Fibroblast of skin of left biceps (primary cell): ENCODE measurements at places on chromosomes 5 and 9.

GRCh38 chr5:93602241-93603077 lies 19.4 kb downstream of the NR2F1 start:
- DNase-seq: no peak

GRCh38 chr9:2639786-2640185 lies 18.2 kb downstream of the VLDLR start:
- DNase-seq: no peak

DNA sequence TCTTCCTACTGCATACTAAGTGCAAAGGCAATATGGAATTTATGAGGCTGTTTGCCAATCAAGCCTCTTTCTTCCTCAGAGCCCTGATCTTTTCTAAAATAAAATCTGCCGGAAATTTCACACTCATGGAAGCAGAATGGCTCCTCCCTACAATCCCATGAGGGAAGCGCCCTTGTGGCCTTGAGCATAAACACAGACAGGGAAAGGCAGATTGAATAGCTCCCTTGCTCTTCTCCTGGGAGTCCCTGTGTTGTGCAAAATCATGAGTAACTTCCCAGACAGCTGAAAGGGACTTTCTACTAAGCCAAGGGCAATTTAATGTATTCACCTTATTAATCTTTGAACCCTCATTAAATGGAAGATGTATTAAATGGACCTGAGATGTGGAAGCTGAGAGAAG lies 226.1 kb upstream of the PIK3R1 start:
- no peak for DNase-seq

DNA sequence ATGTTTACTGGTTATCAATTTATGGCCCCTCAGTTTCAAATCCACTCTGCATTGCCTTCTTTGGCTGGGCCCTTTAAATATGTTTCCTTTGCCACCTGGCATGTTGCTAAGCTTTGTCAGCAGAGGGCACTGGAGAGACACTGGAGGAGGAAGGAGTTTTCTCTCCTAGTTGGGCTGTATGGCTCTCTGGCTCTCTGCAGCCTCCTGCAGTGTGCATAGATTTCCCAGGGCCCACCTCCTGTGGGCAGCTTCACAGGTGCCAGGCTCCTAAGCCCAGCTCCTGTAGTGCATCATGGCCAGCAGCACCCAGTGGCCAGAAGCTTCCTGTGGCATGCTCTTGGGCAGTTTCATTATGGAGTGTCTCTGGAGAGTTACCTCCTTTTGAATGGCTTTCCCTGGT lies 23.3 kb downstream of the CAVIN4 start:
- DNase-seq: no peak

DNA sequence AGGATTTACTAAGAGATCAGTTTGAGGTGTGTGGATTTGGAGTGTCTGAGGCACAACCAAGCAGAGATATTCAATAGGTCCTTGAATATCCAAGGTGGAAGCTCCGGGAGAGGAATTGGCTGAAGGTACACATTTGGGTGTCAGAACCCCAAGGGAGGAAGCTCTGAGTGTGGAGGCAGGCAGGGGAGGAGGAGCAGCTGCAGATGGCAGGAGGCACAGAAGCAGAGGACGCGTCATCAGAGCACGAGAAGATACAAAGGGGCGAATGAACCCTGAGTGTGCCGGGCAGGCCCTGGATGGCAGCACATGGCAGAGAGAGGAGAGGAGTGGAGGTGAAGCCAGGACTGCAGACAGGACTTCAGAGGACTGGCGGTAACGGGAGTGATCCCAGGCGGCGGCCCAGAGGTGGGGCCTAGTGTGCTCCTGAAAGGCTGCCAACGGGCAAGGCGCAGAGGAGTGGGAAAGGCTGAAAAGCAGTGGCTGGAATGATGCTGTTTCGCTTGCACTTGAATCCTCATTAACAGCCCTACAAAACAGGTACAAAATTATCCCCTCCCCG lies 179.8 kb downstream of the FANCC start:
- no peak for DNase-seq

GRCh38 chr5:137741718-137742117 lies 5.8 kb upstream of the KLHL3 start:
- no peak for DNase-seq

GRCh38 chr5:151031554-151031953 lies 11.2 kb downstream of the GPX3 start:
- no peak for DNase-seq

GRCh38 chr5:158752656-158752973 lies 347.1 kb downstream of the EBF1 start:
- DNase-seq: no peak

DNA sequence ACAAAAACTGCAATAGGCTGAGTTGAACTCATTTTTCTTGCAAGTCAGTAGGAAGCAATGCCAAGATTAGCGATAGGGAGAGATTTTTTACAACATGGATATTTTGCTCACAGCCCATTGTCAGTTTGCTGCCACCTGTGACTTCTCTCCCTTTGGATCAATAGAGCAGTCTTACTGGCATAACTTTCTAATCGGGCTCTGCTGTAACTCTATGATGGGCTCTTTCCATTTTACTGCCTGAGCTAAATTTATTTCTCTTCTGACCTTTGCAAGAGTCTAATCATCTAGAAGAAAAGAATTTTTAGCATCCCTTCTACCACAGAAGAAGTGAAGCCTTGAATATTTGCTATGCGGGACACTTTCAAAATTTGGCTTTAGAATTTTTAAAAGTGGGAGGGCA lies 53.6 kb upstream of the SGCD start:
- no peak for DNase-seq

- no peak for DNase-seq
Measured at GRCh38 chr5:83173826-83174225, 96.5 kb downstream of the XRCC4 start.

GRCh38 chr9:83266666-83267496 lies 203.9 kb upstream of the RASEF start:
- DNase-seq: no peak

GRCh38 chr5:671459-672328 lies 21.5 kb downstream of the TPPP start:
- DNase-seq: no peak

DNA sequence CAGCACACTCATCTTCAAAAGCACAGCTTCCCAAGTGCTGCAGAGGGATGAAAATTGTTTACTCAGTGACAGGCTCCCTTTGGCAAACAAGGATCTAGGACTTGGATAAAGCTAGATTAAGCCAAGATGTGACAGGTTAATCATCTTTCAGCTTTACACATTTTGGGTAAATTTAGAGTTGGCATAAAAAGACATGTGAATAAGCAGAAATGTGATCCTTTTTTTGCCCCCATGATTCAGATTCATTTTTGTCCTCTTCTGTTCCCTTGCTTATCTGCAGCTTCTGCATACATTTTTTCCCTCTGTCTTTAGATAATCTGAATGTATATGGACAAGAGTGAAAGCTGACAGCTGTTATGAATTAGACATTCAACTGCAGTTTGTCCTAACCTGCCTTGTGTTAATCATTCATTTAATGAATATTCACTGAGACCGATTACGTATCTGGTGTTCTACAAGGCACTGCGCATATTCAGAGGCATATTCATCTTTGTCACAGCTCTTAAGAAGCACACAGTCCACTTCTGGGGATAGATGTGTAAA lies 19.6 kb downstream of the ADAMTSL1 start:
- no peak for DNase-seq

- DNase-seq: peak; percentile 86
Measured at GRCh38 chr9:131635285-131635684, 90.0 kb downstream of the PRRT1B start.
